Activated CD8-positive, alpha-beta memory T cell treated with anti-CD3 and anti-CD28 coated beads for 24 hours (primary cell): ENCODE measurements at places on chromosomes 3 and 15.

- no peak for DNase-seq
Observed at GRCh38 chr3:124261306-124261705, 269.4 kb upstream of the ROPN1 start.

GRCh38 chr3:149468504-149469212 lies 5.8 kb upstream of the TM4SF4 start:
- DNase-seq = no peak

DNA sequence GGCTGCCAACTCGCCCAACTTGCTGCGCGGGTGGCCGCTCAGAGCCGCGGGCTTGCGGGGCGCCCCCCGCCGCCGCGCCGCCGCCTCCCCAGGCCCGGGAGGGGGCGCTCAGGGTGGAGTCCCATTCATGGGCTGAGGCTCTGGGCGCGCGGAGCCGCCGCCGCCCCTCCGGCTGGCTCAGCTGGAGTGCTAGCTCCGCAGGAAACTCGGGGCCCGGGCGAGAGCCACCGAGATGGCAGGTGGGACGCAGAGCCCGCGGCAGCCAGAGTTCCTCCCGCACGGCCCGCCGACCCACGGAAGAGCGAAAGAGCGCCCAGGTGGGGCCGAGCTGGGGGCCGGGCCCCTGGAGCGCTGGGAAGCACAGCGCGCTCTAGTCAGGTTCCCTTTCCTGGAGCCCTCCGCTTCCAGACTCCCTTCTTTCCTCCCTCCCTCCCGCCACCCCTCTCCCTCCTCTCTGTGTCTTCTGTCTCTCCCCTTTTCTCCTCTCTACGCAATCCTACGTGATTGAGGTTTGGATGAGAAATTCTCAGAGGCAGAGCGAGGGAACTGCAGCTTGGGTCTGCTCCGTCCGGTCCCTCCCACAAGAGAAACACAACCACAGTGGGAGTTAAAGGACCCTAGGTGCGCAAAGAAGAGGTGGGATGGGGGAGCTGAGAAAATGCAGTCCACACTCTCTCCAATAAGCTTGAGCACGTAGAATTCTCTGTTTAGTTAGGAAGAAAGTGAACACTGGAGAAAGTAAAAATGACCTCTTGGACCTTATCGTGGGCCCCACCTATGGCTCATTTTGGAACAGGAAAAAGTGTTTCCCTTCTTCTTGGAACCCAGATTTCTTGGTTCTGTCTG lies 317.3 kb downstream of the FGF12 start:
- DNase-seq = no peak

DNA sequence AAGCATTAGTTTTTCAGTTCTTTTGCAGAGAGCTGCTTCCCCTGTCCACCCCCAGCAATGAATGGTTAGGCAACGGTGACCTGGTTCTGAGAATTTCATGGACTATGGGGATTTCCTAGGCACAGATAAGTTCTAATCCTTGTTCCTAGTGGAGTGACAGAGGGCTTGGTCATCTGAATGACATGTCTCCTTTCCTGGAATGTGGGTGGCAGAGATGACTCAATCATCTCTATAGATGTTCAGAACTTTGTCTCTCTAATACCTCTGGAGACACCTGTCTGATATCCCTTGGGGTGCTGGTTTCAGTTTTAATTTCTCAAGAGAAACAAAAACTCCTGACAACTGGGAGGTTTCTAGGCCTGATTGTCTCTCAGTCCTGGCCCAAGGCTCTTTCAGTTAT lies 10.4 kb downstream of the PLA2G4E start:
- no peak for DNase-seq

- no peak for DNase-seq
Observed at GRCh38 chr3:154427685-154428285, 2.2 kb downstream of the GPR149 start.

GRCh38 chr15:57873564-57874209 lies 167.2 kb downstream of the POLR2M start:
- no peak for DNase-seq

DNA sequence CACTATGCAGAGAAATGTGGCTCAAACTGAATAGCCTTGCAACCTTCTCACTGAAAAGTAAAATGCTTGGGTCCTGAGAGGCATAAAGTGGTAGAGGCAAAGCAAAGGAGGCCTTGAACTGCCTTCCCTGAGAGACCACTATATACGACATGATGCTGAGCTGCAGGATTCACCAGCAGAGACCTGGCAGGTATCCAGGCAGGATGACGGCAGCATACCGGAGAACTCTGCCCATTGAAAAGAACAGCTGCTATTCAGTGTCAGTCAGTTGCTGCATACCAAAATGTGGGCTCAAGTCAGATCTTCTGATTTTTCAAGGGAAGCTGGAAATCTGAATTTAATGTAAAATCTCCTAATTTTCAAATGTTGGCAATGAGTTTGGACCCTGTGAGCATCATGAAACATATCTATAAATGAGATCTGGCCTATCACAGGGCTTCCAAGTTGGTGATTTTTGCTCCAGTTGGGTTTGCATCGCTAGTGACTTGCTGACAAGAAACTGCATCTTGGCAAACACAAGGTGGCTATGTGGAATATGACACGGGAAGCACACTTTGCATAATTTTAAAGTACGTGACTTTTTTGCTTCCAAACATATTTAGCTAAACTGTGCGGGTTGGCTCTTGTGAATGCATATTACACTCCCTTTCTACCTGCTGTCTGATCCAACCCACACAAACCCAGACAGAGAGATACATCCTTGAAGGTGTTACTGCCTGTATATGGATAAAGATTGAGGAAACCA lies 529.0 kb downstream of the AGBL1 start:
- no peak for DNase-seq

- no peak for DNase-seq
Observed at GRCh38 chr3:346186-346585, 149.6 kb downstream of the CHL1 start.
